Stimulated activated CD8-positive, alpha-beta memory T cell treated with anti-CD3 and anti-CD28 coated beads, Interleukin-7, amount 100 ng/mL, for 1 hour (primary cell): ENCODE measurements at places on chromosomes 7 and 10.

- DNase-seq, result no peak
Observed at GRCh38 chr10:22308390-22308789, 7.8 kb upstream of the COMMD3 start.

GRCh38 chr10:101155896-101156295 lies 24.8 kb downstream of the TLX1 start:
- no peak for DNase-seq

GRCh38 chr7:88115816-88116215 lies 104.0 kb downstream of the SRI start:
- DNase-seq, result no peak

- DNase-seq, result no peak
Observed at GRCh38 chr10:28840971-28841370, 163.7 kb downstream of the BAMBI start.

DNA sequence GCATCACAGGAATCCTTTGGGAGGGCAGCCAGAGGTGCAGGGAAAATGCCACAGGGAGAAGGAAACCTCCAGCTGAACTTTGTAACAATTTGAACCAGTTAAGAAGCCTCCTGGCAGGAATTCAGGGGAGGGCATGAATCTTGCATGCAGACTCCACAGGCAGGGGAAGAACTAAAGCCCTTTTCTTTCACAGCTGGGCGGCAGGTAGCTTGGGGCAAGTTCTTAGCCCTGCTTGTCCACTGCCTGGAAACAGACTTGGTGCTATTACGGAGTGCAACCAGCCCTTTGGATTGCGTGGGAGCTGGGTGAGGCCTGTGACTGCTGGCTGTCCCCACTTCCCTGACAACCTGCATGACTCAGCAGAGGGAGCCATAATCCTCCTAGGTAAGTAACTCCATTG lies 51.7 kb upstream of the ADAM12 start:
- DNase-seq, result no peak

- DNase-seq, result no peak
Observed at GRCh38 chr7:158710651-158711102, 6.1 kb upstream of the NCAPG2 start.

- no peak for DNase-seq
Observed at GRCh38 chr10:78663721-78664120, 405.0 kb upstream of the ZMIZ1 start.

DNA sequence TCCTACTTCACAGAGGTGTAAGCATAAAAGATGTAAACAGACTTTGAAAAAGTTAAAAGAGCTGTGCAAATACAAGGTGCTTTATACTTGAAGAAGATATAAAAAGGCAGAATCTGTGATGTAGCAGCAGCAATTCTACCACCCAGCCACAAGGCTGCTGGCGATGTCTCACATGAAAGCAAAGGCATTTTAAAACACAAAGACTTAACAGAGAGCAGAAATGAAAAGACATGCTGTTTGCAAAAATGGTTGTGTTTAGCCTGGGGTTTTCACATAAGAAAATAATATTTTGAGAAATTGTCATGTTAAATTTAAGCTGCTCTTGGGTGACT lies 85.5 kb upstream of the ZNF800 start:
- DNase-seq, result no peak

DNA sequence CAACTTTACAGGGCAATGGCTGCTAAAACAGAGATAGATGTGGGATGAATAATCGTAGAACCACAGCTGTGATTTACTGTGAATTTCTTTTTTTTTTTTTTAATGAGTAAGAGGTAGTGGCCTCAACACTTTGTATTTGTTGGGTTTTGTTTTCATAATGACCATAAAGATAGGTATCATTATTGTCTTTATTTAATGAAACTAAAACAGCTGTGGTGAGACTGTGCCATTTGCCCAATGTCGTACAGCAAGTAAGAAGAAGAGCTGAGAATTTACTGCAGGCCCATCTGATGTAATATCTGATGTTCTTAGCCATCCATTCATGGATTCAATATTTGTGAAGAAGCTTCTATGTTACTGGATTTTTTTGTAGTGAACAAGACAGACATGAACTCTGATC lies 271.2 kb downstream of the IPMK start:
- DNase-seq, result no peak

DNA sequence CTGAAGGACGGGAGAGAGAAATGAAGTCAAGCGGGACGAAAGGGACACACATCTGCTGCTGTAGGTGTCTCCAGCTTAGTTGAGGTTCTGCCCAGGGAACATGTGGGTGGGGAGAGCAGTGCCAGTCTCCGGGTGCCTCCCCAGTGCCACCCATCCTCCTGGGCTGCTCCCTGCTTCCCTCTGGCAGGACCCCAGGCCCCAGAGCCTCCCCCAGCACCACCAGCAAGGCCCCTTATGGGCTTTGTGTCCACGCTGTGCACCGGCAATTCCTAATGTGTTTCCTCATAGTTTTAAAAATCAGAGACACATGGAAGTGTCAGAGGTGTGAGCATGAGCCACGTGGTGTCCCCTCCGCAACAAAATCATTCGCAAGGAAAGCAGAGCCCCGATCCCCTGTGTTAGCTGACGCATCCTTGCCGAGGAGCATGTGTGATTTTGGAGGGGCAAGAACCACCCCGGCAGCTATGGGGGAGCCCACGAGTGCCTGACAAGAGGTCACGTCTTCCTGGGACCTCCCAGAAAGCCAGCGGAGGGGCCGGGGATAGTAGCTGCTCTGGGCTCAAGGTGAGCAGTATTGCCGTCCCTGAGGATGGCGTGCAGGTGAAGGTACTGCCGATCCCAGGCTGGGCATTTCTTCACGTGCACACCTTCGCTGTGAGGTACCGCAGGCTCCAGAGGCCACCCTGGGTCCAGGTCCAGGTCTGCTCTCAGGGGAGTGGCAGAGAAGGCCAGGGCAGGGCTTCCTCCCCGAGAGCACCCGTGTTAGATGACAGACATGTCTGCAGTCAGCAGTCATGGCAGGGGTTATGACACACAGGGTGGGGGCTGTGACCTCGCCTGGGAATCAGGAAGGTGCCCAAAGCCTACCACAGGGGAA lies 448.2 kb upstream of the FOXK1 start:
- no peak for DNase-seq

- no peak for DNase-seq
Observed at GRCh38 chr10:77718957-77719356, 81.3 kb upstream of the KCNMA1 start.

- DNase-seq, result no peak
Observed at GRCh38 chr7:40697653-40698052, 562.8 kb downstream of the SUGCT start.

DNA sequence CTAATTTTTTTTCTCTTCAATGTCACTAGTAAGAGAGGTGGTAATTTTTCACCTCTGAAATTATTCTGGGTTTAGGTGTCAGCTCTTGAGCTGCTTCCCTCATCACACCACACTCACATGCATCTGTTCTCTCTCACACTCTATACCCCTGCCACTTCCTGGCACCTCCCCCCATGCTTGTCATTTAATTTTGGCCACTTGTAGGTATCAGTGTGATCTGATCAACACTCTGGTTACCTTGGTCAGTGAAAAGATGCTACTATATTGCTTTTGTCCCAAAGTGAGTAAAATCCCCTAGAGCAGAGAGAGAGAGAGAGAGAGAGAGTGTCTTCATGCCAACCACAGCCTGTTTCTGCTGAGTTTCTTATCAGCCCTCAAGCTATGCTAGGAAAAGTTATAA lies 42.5 kb downstream of the STK17A start:
- DNase-seq, result peak; percentile 53
